ENCODE measurements at places on chromosomes 16 and 17.

- no peak for DNase-seq
Measured at GRCh38 chr16:54630284-54630967, 300.2 kb upstream of the IRX5 start.

GRCh38 chr16:61313931-61314330, 722.3 kb downstream of the CDH8 start:
- no peak for DNase-seq

- DNase-seq = no peak
Measured at GRCh38 chr17:29591146-29591736, 1.7 kb upstream of the ANKRD13B start.

DNA sequence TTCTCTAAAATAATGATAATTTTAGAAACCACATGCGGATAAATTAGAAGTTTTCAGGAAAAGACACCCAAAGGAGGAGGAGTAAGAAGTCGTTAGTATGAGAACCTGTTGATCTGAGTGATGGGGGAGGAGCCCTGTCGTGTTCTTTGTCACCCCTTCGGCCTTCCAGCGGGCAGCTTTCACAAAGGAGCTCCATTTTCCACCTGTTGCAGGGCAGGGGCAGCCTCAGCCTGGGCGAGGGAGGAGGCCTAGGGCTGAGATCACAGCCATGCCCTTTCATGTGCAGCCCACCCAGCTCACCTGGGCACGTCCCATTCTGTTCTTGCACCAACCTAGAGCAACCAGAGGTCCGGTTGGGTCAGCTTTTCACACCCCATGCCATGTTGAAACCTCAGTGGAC, 5.3 kb downstream of the DUSP14 start:
- DNase-seq = no peak
